ENCODE measurements at places on chromosomes 4 and X.

DNA sequence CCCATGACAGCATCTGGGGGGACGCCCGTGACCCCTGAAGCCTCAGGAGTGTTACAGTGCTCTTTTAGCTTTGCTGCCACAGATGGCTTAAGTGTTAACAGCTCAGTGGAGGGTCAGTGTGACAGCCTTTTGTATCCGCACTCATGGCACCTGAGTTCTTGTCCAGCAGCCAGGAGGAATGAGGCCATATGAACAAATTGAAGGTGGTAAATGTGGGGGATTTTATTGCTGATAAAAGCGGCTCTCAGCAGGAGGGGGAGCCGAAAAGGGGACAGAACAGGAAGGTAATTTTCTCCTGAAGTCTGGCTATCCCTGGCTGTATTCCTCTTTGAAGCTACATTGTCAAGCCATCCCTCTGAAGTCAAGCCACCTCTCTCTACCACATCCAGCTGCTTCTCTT is 441.0 kb downstream of the RAPGEF2 start:
- DNase-seq, result no peak

- DNase-seq, result peak; percentile 14
These were observed 722 bp upstream of the EFHC2 start for GRCh38 chrX:44344194-44344593.

DNA sequence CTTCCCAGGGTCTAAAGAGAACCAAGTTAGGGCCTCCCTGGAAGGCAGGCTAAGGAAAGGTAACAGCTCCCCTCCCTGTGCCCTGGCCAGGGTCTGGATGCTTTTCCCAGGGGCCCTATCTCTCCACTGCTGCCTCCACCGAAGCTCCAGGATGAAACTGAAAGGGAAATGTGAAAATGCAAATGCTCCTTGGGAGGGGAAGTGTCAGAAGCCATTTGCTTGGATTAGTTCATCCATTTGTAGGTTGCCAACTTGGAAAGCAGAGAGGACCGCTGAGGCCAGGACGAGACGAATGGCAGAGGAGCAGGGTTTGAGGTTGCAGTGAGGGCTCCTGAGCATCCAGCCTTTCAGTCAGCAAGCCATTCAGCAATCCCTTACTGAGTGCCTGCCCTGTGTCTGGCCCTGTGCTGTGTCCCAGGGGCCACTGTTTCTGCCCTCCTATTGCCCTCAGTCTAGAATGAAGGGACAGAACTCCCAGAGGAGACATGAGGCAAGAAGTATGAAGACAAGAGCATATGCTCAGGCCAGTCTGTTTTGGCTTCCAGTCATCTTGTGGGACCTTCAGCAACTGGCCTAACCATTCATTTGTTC is 45.9 kb upstream of the PGRMC1 start:
- no peak for DNase-seq

DNA sequence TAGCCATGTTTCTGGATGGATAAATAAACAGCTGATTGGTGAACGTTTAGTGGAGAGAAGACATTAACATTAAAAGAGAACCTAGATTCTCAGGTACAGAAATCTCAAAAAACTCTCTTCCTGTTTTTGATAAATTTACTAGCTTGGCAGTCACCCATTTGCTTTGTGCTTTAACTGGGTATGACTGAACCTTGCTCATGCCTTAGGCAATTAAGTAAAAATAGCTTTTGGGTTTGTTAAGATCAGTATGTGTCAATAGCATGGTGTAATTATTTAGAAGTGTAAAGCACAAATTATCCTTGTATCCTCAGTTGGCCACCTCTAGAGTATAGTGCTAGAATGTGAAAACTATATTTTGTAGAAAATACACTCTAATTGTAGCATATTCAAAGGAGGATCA is 200.0 kb downstream of the CFAP299 start:
- no peak for DNase-seq

GRCh38 chr4:187357821-187358220 is 634.2 kb upstream of the FAT1 start:
- DNase-seq, result no peak

DNA sequence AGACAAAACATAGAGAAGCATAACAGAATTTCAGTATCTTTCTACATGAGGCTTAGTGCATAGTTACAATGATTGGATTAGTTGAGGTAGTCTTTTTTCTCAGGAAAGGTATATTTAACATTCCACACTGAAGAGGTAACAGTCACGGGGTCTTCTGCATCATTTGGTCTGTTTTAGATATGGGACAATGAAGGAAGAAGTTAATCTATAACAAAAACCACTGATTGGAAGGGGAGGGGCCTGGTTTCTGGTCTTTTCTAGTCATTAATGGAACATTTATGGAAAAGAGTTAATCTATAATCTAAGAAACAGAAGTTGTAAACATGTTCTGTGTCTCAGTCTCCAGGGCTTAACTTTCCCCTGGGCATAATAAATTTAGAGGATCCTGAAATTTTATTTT is 37.3 kb upstream of the HPSE start:
- DNase-seq, result no peak

- DNase-seq, result no peak
These were observed at the start of gene USP26 for GRCh38 chrX:133097031-133097430. Gene USP26 (minus strand): TSS chrX:133097109. CDS start chrX:133028220, 68,889 bp downstream.

DNA sequence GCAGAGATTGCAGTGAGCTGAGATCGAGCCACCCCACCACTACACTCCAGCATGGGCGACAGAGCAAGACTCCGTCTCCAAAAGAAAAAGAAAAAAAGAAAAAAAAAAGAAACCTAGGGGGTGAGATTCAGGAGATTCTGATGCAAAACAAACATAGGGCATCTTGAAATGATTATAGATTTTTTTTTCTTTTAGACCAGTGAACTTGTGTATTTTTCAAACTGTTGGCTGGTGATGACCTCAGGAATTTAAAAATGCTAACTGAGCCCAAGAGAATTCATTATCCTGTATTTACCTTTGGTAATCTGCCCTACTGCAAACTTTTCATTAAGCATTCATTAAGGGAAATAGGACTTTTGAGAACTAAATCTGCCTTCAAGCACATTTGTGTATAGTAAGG is 20.6 kb downstream of the ATP10D start:
- DNase-seq, result no peak

DNA sequence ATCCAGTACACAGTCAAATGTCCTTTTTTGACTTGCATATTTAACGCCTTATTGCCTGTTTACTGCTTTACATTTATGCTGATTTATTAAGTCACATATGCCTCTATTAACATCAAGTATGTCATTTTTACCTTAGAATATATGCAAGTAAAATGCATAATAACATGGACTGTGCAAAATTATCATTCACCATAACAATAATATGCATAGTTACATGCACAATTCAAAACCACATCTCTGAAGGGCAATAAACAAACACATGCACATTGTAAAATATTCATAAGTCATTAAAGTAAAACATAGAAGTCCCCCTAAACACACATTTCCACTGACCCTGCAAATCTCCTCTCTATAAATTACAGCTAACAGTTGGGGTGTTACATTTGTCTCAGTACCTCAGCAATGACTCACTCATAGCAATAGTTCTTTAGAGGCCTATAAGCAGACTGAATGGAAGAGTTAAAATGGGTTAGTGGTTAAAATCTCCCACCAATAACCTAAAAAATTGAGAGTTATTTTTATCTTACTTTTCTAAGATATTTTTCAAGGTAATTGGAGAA is 61.1 kb downstream of the ADAMTS3 start:
- DNase-seq, result no peak

GRCh38 chr4:15325987-15326386 is 101.8 kb upstream of the C1QTNF7 start:
- DNase-seq, result no peak

DNA sequence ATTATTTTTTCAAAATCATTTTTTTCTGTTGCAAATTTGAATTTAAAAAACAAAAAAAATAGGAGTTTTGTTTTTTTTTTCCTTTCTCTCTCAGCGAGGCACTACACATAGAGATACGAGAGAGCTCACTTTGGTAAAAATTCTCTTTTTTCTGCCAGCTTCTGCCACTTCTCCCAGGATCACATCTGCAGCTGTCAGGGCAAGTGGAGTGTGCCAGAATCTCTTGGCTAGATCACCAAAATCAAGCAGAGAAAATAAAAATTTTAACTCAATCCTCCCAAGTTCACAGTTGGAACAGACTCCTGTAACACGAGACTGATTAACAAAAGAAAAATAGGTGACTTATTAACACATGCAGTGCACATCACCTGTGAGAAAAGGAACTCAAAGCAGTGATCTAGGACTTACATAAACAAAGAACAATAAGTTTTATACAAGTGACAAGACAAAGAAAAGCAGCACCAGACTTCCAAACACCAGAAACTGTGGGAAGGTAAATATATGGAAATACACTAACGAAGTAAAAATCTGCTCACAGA is 213.2 kb upstream of the ZFP42 start:
- DNase-seq, result no peak

DNA sequence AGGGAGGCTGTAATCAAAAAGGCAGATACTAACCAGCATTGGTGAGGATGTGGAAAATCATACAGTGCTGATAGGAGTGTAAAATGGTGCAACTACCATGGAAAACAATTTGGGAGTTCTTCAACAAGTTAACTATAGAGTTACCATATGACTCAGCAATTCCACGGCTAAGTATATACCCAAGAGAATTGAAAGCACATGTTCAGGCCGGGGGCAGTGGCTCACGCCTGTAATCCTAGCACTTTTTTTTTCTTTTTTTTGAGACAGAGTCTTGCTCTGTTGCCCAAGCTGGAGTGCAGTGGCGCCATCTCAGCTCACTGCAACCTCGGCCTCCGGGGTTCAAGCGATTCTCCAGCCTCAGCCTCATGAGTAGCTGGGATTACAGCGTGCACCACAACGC is 15.0 kb upstream of the CD99L2 start:
- no peak for DNase-seq

DNA sequence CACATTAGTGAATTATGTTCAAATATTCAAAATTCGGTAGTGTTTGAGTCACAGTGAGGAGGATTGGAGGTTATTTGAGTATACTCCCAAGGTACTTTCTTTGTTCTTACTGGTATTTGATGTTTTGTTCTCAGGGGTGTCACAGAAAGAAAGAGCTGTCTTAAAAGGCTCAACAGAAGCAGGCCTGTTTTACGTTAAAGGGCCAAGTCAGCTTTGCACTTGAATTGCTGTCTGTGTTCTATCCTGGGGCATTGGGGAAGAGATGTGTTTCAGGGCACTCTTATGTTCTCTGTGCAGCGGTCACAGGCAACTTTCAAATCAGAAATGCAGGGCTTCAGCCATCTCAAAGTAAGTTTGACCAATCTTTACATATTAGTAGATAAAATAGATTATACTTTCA is 1113.1 kb upstream of the LCORL start:
- DNase-seq, result no peak

GRCh38 chr4:92970996-92971395 is 667.2 kb downstream of the GRID2 start:
- DNase-seq, result no peak

DNA sequence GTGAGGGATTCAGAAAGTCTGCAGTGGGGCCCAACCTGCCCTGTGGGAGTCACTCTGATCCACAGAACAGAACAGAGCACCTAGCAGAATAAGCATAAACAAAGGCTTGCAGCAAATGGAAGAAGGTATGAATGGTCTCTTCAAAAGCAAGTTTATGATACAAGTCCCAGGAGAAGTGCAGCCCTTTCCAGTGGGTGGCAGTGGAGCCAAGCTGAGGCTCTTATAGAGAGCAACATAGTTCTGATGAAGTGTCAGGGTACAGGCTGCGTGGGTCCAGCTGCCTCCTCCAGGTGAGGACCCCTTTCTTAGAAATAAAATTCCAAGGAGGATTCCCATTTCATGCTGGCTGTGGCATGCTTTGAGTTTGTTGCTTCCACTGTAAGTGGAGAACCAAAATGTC is 88.8 kb upstream of the PAK3 start:
- DNase-seq, result no peak

GRCh38 chrX:153871451-153871850 is 14.5 kb downstream of the L1CAM start:
- DNase-seq, result no peak

DNA sequence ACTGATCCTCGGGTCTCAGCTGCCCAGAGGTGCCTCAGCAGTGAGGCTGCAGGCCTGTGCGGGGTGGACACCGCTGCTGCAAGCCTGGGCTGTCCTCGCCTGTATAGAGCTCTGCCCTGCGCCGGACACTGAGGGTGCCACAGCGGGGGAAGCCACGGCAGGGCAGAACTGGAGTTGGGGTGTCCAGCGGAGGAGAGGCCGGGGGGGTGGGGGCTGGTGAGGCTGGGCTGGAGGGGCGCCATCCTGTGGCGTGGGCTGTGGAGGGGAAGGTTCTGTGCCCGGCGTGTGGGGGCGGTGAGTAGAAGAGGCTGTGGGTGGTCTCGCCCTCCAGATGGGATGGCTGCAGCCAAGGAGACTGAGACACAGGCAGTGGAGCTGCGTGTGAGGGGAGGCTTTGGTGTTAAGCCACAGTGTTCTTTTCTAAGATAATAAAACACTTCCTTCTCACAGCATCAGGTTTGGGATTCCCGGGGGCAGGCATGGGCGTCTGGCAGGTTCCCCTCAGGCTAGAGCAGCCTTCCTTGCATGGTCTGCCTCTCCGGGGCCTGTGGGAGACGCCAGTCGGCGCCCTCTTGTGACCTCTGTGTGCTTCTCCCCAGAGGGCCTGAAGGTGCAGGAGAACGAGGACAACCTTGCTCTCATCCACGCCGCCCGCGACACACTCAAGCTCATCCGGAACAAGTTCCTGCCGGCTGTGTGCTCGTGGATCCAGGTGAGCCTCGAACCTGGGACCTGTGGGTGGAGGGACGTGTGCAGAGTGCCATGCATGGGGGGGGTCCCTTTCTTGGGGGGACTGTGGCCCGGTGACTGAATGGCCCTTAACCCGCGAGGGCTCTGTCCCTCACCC is 7.4 kb downstream of the UVSSA start:
- DNase-seq, result no peak

GRCh38 chr4:72842323-72842722 is 227.2 kb downstream of the COX18 start:
- DNase-seq, result no peak

DNA sequence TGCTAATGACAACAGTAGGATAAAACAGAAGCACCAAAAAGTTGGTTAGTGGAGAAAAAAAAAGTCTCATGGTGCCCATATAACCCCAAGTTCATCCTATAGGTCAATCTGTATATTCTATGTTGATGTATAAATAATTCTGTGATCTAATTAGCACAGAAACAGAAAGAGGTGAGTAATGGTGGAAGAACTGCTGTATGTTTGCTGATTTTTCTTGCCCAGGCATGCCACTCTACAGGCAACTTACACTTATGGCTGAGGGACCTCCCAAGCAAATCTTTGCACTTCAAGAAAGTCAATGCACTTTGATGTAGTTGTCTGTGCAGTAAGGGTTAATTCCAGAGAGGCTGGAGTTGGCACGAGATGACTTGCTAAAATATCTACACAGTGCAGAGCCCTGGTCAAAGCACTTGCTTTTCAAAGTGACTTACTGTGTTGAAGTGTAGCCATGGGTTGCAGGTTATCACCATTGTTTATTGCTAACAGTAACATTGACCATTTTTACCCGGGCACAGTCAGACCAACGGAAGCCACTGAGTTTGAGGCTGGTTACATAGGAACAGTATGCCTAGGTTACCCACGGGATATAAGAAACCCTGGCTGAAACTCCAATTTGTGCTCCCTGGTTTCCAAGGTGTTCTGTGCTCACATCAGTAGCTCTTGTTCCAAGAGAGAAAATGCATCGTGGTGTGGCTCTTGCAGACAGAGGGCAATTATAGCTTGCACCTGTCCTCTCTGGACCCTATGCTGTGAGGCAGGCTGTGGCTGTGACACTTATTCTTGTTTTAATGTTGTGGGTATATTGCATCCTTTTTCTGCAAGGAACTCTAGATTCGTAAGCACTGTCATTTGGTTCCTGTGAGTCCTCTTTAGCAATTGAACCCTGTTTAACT is 141.3 kb upstream of the FTHL17 start:
- no peak for DNase-seq
